ENCODE measurements at places on chromosomes 5 and 9.

- no peak for DNase-seq
Observed at GRCh38 chr5:180107005-180107404, 35.4 kb upstream of the RNF130 start.

- no peak for DNase-seq
Observed at GRCh38 chr5:170087168-170087817, 18.4 kb upstream of the FOXI1 start.

DNA sequence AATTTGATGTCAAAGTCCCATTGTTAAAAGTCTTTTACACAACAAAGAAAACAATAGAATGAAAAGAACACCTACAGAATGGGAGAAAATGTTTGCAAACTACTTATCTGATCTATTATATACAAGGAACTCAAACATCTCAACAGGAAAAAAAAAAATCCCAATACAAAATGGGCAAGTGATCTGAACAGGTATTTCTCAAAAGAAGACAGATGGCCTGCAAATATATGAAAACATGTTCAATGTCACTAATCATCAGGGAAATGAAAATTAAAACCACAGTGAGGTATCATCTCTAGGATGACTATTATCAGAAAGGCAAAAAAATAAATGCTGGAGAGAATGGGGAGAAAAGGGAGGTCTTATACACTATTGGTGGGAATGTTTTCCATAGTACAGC, 301.8 kb downstream of the ARHGAP26 start:
- no peak for DNase-seq

GRCh38 chr9:21682981-21683380, 119.5 kb upstream of the MTAP start:
- peak; percentile 34 for DNase-seq

GRCh38 chr9:71122022-71122275, 528 bp upstream of the TRPM3 start:
- no peak for DNase-seq

DNA sequence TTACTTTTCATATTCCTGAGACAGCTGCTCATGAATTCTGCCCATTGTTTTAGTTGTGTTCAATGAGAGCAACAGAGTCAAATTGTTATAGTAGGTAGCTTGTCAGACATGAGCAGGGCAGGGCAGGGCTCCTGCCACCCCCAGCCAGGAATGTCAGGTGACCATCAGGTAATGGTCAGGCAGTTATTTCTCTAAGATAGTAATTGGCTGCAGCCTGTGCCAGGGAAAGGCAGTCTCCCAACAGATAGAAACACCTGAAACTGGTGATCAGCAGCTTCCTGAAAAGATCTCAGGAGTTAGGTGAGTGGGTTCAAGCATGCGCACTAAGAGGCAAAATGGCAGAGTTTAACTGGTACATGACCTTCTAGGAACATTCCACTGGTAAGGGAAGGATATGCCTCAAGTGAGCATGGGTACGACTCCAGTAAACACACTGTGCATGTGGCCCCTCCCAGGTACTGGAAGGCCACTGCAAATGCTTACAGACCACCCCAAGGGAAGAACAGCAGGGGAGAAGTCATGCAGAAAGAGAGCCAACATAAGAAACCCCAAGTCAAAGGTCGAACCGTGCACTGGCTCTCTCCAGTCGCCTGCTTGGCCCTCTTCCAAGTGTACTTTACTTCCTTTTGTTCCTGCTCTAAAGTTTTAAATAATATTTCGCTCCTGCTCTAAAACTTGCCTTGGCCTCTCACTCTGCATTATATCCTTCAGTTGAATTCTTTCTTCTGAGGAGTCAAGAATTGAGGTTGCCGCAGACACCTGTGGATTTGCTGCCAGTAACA, 25.1 kb downstream of the CARTPT start:
- no peak for DNase-seq

- DNase-seq = peak; percentile 50
Observed at GRCh38 chr5:97006454-97007060, 70.7 kb downstream of the LNPEP start.

DNA sequence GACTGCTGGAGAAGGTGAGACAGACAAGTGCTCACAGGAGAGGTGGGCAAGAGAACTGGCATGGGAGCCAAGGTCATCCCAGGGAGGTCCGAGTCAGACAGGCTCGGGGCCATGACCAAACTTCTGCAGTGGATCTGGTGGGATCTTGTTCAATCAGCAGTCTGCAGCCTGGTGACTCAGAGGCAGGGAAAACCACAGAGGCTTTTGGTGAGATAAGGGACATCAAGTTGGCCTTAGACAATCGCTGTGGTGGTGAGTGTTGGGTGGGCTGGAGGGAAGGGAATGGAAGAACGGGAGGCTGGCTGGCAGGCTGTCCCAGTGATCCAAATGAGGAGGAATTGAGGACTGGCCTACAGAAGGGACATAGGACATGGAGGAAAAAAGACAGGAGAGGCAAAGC, 123.8 kb downstream of the TMEM174 start:
- peak; percentile 80 for DNase-seq

- no peak for DNase-seq
Observed at GRCh38 chr9:33446240-33446945, 1.0 kb downstream of the AQP3 start.

DNA sequence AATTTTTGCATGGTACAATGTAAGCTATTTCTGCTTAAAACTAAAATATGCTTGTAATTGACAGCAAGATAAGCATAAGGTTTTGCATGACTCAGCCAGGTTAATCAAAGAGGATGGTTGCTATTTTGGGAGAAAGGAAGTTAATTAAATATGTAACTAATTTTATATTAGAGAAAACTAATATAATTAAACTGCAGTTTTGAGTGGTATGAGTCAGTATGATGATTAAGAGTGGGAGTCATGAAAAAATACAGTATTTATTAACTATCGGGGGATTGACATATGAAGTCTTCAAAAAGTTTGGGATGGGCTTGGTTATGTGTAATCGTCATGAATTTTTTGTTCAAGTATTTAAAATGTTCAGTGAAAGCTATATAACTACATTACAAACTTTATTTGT, 54.0 kb upstream of the CDK20 start:
- DNase-seq = no peak

GRCh38 chr5:88389338-88390095, 120.9 kb upstream of the TMEM161B start:
- DNase-seq = no peak

- DNase-seq = no peak
Observed at GRCh38 chr5:73728493-73729273, 102.7 kb downstream of the ARHGEF28 start.

DNA sequence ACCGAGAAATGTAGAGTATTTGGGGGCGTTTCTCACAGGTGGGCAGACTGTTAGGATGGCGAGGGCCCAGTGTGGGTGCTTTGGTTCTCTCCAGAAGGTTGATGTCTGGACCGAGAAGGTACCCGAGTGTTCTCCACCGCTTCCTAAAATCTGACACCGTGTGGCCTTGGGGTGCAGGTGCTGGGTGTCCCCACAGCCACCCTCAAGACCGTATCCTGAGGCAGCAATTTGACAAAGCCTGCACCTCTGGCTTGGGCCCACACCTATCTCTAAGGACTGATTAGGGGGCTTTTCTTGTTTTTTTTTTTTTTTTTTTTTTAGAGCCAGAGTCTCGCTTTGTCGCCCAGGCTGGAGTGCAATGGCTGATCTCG, 1.3 kb downstream of the PPP1R26 start:
- DNase-seq = no peak

- no peak for DNase-seq
Observed at GRCh38 chr9:110408598-110408997, 70.9 kb upstream of the TXNDC8 start.

DNA sequence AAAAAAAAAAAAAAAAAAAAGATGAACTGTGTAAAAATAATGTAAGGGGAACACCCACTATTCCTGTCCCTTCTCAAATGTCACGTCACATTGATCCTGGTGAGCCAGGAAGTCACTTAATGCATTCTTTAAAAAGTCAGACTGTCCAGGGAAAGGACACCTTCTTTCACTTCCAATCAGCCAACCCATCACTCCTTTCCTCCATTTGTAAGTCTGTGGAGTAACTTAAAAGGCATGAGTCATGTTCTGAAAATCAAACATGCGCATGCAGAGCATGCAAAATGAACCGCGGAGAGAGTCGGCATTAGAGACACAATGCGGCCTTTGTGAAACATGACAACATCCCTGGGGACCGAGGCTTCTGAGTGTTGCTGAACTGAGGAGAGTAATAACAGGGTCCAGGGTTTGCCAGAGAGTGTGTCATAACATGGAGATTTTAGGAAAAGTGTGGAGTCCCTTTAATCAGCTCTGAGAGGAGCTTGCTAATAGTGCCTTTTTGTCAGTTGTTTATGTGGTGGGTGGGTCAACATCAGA, 77.6 kb upstream of the SEMA6A start:
- DNase-seq = no peak

GRCh38 chr9:79807971-79808370, 236.2 kb downstream of the TLE4 start:
- DNase-seq = no peak

DNA sequence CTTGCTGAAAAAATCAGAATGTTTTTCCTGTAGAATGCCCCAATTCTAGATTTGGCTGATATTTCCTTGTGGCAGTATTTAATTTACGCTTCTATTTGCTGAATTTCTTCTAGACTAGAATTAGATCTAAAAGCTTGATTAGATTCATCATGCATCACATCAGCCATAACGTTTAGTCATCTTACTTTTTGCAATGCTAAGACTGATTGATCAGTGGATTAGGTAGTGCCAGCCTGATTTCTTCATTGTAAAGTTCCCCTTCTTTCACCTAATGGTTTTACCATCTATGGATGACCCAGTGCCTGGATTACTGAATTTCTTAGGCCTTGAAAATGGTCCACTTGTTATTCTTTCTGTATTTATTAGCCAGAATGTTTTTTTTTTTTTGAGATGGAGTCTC, 83.9 kb downstream of the PBX3 start:
- DNase-seq = no peak

DNA sequence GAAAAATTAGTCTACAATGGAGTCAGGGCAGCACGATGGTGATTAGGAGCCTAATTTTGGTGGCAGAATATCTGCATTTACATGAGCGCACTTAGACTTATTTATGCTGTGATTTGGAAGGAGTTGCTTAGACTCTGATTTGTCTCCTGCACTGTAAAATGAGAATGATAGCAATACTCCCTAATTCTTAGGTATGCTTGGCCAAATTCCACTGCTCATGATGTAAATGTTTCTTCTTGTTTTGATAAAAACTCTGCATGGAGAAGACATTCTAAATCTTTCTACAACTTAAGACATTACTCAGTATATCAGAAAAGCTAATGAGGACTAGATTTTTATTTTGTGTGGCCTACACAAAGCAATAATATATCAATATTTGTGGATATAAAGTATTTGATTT, 205.4 kb downstream of the CDH18 start:
- DNase-seq = no peak

DNA sequence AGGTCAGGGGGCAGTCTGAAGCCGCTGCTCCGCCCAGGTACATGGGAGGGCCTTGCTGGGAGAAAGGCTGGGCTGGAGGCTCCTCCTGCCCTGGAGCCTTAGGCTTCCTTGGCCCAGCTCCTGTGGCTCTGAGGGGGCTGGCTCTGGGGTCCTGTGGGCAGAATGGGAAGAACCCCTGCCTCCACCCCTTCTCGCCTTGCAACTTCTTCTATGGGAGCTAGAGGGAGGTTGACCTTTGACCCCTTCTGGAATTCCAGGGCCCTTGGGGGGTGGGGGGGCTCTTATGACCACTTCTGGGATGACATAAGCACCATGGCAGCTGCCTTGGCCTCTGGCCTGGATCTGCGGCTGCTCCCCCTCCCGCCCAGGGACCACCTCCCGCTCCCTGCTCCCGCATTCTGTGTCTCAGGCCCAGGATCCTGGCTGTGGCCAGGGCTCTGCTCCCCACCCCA, 32.2 kb downstream of the IER5L start:
- DNase-seq = peak; percentile 98

GRCh38 chr5:74326571-74327338, 313.8 kb downstream of the ENC1 start:
- DNase-seq = peak; percentile 97

DNA sequence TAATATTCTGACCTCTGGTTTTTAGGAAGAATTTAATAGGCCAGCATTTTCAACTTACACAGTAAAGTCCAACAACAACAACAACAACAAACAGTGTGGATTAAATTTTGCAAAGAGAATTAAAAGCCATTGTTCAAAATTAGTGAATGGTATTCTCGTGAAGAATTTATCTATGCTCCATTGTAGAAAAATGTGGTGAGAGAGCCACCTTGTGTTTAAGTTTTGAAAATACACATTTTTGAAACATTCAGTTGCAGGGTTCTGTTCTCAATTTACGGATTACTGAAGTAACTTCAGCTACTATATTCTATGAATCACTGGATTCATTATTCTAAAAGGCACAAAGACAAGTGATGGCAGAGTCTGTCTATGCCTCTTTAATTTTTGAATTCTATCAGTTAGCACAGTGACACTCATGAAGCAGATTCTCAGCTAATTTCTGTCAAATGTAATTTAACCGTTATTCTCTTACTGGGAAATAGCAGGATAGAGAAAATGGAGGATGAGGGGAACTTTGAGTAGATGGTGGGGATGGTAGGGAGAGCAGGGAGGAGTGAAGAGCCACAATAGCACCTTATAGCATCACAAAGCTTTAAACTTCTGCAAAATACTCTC, 11.0 kb downstream of the CCDC152 start:
- DNase-seq = peak; percentile 17

GRCh38 chr5:128469912-128470311, 68.1 kb downstream of the FBN2 start:
- peak; percentile 65 for DNase-seq

DNA sequence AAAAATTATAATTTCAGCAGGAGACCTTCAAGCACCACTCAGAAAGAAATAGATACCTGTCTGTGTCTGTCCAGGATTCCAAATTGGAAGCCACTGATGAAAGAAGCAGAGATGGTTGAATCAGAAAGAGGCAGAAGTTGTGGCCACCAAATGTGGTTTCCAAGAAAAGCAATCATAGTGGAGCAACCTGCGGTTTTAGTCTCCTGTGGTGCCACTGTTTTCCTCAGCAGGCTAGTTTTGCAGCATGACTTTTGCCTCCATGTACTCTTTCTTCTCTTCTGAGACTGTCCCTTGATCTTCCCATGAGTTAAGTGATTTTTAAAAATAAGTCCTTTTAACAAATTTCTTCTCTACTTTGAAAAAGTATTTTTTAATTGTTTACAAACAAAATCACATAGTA, 535.8 kb downstream of the CYLC2 start:
- no peak for DNase-seq

GRCh38 chr5:112709416-112709815, 28.3 kb upstream of the APC start:
- DNase-seq = peak; percentile 29

DNA sequence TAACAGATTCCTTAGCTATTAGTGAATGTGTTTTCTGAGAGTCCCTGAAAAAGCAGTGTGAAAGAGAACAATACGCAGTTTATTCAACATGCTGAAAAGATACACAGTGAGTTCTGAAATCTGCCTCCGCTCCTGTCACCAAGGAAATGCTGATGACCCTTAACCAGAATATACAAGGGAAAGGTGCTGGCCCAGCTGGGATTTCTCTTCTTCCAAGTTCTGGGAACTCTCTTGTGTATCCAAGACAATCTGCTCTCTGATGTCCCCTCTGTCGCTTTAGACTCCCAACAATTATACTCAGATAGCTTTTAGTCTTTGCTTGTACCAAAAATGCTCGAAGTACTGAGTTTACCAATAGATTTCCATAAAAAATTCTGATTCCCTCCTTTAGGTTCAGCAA, 214.9 kb downstream of the TMEM167A start:
- no peak for DNase-seq
